ENCODE measurements at places on chromosomes 12 and 14.

GRCh38 chr12:2318286-2318685, 265.5 kb downstream of the CACNA1C start:
- DNase-seq: no peak

DNA sequence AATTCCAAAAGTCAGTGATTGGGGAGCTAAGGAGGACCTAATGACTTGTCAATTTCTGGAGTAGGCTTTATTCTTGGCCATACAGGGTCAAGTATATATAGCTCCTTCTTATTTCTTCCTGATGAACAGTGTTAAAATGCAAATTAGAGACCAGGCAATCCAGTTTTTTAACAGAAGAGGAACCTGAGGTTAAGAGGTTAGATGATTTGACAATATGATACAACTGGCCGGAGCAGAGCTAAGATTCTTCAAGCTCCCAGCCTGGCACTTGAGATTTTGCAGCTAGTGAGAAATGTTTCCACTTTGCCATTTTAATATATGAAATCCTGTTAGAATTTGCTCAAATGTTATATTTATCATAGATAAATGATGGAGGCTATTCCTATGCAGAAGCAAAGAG, 204.0 kb downstream of the SSPN start:
- DNase-seq: no peak

DNA sequence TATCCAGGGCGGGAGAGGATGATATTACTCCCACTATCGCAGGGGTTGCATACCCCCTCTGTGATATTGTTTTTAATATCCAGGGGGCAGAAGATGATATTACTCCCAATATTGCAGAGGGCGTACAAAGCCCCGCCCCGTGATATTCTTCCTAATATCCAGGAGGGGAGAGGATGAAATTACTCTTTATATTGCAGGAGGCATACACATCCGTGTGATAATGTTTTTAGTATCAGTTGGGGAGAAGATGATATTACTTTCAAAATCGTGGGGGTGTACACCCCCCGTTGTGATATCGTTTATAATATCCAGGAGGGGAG, 52.9 kb upstream of the OXA1L start:
- no peak for DNase-seq

DNA sequence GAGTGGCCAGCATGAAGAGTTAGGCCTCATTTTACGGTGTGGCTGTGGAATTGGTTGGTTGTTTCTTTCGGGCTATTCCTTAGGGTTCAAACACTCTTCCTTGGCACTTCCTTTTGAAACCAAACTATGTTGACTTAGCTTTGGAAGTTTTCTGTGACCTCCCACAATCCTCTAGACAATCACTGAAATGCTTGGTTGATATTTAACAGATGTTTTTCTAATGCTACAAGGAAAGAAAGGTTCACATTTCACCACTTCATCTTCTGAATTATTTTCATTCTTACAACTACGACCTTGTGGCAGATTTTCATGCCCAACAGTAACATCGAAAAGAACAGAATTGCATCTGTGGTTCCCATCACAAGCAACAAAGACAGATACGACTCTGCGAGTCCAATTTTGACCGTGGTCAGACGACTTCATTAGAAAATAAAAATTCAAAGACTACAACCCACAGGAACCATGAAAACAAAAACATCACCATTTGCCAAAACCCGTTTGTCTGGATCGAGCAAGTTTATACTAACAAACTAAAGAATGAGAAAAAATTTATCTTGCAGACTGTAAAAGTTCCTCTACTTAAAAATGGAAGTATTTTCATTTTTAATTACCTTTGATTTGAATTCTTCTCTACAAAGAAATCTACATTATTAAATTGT, 16.9 kb downstream of the PRKAB1 start:
- DNase-seq: no peak

- DNase-seq: no peak
These were observed 59.1 kb downstream of the DCAF5 start for GRCh38 chr14:69093631-69094421.
